ENCODE measurements at places on chromosomes 1 and 21. TPM values are rescaled to one million over a fixed set of nuclear protein-coding genes. Genes with fewer than 3 reads are reported as not detected.

Gene SIPA1L2
- total RNA-seq, result 38.3 TPM

Gene EVI5
- 43.7 TPM for total RNA-seq

Gene LAMB3
- total RNA-seq, result 83.3 TPM

Gene DBT
- total RNA-seq, result 15.7 TPM

Gene MYOG
- not detected for total RNA-seq

Gene NUP133
- total RNA-seq, result 33.8 TPM

Gene MCOLN3
- 14.0 TPM for total RNA-seq

DNA sequence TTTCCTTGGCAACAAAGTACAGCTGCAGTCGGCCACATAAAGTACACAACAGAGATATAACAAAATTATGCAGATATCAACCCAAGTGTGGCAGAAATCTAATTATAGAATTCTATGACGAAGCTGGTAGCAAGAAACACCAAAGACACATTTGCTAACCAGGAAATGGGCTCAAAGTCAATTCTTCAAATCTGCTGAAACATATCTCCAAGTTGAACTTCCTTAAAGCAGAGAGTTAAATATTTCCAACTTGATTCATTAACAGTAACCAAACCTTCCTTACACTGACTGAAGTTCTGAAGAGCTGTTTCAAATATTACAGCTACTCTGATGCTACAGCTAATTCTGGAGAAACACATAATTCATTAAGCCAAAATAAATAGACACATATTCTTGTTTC lies 67.6 kb upstream of the SDC3 start:
- DNase-seq, result no peak
- H3K4me3 ChIP-seq, result no peak overlapping the region
- H3K27me3 ChIP-seq, result no peaks in the 10 kb centered on the region
- peaks cover 15% of the 10 kb centered on the region for H3K4me1 ChIP-seq
- no peak overlapping the region for H3K27ac ChIP-seq

DNA sequence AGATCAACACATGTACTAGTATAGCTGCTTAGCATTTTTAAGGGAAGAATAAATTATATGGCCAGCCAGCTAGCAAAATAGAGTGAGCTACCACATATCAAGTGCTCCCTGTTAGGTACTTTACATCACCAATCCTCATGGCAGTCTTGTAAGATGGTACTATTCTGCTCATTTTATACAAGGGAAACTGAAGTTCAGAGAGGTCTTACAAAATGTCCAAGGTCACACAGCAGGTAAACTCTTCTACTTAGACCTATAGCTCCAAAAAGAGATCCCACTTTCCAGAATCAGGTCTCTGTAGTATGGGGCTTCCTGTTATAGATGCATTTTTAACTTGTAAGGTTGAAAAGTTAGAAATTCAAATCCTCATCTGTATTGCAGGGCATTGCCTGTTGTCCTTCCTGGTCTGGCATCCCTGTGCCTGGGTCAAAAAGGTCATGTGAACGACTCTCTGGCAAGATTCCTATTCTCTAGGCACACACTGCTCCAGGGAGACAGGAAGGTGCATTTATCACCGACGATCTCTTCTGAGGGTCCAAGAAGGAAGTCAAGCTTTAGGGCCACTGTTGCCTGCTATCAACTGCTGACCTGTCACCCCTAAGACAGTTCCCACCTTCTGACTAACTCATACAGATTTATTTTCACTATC lies 41.1 kb downstream of the TRIT1 start:
- no peak for DNase-seq
- peaks cover 23% of the 10 kb centered on the region for H3K4me1 ChIP-seq
- no peaks in the 10 kb centered on the region for H3K27me3 ChIP-seq
- H3K4me3 ChIP-seq, result no peak overlapping the region
- peaks cover 67% of the 10 kb centered on the region for H3K36me3 ChIP-seq
- no peak overlapping the region for H3K27ac ChIP-seq

- H3K27ac ChIP-seq, result no peak overlapping the region
- H3K4me1 ChIP-seq, result no peaks in the 10 kb centered on the region
- H3K27me3 ChIP-seq, result peaks cover 9% of the 10 kb centered on the region
- DNase-seq, result no peak
- no peak overlapping the region for H3K4me3 ChIP-seq
Observed at GRCh38 chr1:234120327-234120944, 216.0 kb downstream of the SLC35F3 start.

DNA sequence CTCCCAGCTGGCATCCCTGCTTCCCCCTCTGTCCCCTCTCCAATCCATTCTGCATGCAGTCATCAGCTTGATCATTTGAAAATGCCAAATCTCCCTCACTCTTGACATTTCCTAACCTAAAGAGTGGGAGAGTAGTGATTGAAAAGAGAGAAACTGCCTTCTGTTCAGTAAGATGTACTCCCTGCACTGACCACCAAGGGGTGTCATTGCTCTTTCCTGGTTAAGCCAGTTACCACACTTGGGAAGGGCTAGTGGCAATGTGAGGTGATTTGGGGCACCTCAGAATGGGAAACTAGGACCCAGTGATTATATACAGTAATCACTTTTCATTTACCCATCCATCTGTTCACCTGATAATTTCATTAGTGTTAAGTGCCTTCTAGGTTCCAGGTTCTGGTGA lies 6.9 kb upstream of the TMEM269 start:
- no peaks in the 10 kb centered on the region for H3K4me1 ChIP-seq
- DNase-seq, result no peak
- peaks cover 58% of the 10 kb centered on the region for H3K36me3 ChIP-seq
- H3K27me3 ChIP-seq, result no peaks in the 10 kb centered on the region

- no peak for DNase-seq
- peak overlapping the region; percentile 73 for H3K4me3 ChIP-seq
- peak overlapping the region; percentile 99 for H3K27ac ChIP-seq
- peaks cover 13% of the 10 kb centered on the region for H3K36me3 ChIP-seq
Observed at GRCh38 chr21:29025328-29025713, 853 bp downstream of the USP16 start.

DNA sequence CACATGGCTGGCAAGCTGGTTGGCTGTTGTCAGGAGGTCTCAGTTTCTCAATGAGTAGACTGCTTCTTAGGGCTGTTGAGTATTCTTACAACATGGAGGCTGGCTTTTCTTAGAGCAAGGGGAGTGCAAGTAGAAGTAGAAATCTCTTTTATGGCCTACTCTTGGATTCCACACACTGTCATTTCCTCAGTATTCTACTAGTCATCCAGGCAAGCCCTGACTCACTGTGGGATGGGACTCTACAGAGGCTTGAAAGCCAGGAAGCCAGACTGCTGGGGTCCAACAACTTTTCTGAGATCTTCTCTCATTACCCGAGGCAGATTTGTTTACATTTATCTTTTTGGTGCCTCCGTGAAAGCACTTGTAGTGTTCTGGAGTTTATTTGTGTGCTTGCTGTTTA lies 196.2 kb upstream of the APP start:
- H3K36me3 ChIP-seq, result no peaks in the 10 kb centered on the region
- DNase-seq, result no peak
- no peak overlapping the region for H3K27ac ChIP-seq
- no peaks in the 10 kb centered on the region for H3K27me3 ChIP-seq
- no peak overlapping the region for H3K4me3 ChIP-seq

GRCh38 chr1:23473037-23473800 lies 10.8 kb downstream of the ASAP3 start:
- no peak overlapping the region for H3K4me3 ChIP-seq
- DNase-seq, result no peak
- no peak overlapping the region for H3K27ac ChIP-seq

GRCh38 chr1:177480741-177481305 lies 310.1 kb downstream of the BRINP2 start:
- H3K4me1 ChIP-seq, result no peaks in the 10 kb centered on the region
- no peak overlapping the region for H3K27ac ChIP-seq
- DNase-seq, result no peak
- no peaks in the 10 kb centered on the region for H3K36me3 ChIP-seq
- no peak overlapping the region for H3K4me3 ChIP-seq
- no peaks in the 10 kb centered on the region for H3K27me3 ChIP-seq

- no peaks in the 10 kb centered on the region for H3K4me1 ChIP-seq
- H3K36me3 ChIP-seq, result no peaks in the 10 kb centered on the region
- no peak overlapping the region for H3K27ac ChIP-seq
- H3K27me3 ChIP-seq, result no peaks in the 10 kb centered on the region
- DNase-seq, result no peak
Observed at GRCh38 chr1:163540727-163541126, 219.0 kb downstream of the NUF2 start.

DNA sequence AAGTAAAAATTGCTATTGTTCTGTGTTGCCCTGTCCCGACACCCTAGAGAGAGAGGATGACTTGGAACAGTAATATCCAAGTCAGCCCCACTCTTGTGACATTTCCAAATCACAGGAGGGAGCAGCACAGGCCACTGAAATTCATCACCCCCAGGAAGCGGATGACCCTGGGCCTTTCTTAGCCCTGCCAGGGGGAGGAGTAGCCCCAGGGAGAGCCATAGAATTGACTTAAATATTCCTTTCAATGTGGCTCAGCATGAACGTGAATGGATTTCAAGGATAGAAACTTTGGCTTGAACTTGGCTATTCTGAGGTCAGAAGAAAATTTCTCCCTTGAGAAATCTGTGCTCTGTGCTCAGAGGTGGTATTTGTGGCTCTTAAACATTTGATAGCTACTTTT lies 80.6 kb downstream of the CENPF start:
- no peak overlapping the region for H3K27ac ChIP-seq
- no peaks in the 10 kb centered on the region for H3K4me1 ChIP-seq
- no peak overlapping the region for H3K4me3 ChIP-seq
- no peaks in the 10 kb centered on the region for H3K36me3 ChIP-seq
- H3K27me3 ChIP-seq, result peaks cover 4% of the 10 kb centered on the region

DNA sequence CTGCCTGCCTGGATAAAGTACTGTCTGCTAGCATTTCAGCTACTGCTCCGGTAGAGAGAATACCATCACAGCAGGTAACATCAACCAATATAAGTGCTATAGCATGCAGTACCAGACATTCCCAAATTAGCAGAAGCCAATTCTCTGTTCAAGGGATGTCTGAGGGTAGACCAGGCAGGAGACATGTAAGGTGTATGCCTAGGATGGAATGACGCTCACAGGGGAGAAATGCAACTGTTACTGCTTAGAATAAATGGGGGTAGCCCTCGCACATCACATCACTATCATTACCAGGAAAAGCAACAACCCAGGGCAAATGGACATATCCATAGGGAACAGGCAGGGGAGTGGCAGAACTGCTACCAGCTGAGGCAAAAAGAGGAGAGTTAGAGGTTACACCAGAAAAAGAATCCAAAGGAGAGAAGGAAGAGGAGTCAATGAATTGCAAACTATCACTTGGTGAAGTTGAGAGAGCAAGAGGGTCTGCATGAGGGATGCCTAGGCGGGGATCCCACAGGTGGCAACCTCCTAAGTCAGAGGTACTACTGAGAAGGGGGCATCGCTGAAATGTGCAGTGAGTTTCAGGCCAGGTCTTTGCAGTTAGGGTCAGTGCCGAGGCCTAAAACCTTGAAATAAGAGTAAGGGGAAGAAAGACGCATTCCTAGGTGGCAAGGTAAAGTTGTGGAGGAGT lies 1.1 kb downstream of the UBE2Q1 start:
- peaks cover 35% of the 10 kb centered on the region for H3K36me3 ChIP-seq
- DNase-seq, result no peak
- no peaks in the 10 kb centered on the region for H3K27me3 ChIP-seq
- H3K4me1 ChIP-seq, result peaks cover 25% of the 10 kb centered on the region
- H3K4me3 ChIP-seq, result peak overlapping the region; percentile 71

DNA sequence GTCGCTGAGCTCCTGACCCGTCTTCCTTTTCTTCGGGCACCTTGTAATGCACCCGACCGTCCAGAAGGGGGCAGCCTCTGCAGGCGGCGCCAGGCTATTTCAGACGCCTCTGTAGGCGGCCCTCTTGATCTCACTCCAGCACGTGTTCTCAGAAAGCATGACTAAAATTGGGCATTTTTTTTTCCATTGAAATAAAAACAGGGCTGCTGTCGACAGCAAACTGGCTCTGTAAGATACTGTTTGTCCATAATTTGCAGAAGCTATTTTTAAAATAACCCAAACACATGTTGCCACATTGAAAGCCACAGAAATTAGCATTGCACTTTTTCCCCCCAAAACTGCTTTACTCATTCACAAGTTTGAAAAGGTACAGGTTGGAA lies 78.0 kb downstream of the STUM start:
- peak; percentile 86 for DNase-seq
- no peaks in the 10 kb centered on the region for H3K36me3 ChIP-seq
- peak overlapping the region; percentile 22 for H3K4me3 ChIP-seq
- peaks cover 4% of the 10 kb centered on the region for H3K4me1 ChIP-seq
- H3K27ac ChIP-seq, result no peak overlapping the region

DNA sequence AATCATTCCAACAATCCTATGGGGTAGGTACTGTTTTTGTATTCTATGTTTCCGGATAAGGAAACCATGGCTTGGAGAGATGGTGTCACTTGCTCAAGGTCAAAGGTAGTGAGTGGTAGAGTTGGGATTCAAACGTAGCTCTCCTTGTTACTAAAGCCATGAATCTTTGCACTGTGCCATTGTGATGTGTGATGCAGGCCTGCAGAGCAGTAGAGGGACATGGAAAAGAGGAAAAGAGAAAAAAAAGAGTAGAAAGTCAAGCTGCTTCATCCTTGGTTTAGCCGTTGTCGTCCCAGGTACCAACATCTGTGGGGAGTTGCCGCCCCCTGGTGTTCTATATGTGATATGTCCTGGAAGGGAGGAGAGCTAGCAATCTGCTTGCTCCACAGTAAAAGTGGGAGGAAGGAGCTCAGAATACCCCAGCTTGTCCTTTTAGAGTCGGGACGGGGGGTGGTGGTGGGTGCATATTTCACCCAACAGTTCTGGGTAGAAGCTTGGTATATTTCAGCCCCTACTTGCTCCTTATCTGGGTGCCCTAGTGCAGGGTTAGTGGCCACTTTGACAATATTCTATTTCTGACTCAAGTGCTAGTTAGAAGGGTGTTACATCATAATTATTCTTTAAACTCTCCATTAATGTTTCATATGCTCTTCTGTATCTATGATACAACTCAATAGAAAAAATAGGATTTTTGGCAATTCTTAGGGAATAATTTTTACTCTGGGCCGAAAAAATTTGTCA lies 98.4 kb downstream of the EBNA1BP2 start:
- DNase-seq, result no peak
- no peaks in the 10 kb centered on the region for H3K36me3 ChIP-seq
- peaks cover 4% of the 10 kb centered on the region for H3K27me3 ChIP-seq
- no peak overlapping the region for H3K4me3 ChIP-seq
- peaks cover 3% of the 10 kb centered on the region for H3K4me1 ChIP-seq
- no peak overlapping the region for H3K27ac ChIP-seq

DNA sequence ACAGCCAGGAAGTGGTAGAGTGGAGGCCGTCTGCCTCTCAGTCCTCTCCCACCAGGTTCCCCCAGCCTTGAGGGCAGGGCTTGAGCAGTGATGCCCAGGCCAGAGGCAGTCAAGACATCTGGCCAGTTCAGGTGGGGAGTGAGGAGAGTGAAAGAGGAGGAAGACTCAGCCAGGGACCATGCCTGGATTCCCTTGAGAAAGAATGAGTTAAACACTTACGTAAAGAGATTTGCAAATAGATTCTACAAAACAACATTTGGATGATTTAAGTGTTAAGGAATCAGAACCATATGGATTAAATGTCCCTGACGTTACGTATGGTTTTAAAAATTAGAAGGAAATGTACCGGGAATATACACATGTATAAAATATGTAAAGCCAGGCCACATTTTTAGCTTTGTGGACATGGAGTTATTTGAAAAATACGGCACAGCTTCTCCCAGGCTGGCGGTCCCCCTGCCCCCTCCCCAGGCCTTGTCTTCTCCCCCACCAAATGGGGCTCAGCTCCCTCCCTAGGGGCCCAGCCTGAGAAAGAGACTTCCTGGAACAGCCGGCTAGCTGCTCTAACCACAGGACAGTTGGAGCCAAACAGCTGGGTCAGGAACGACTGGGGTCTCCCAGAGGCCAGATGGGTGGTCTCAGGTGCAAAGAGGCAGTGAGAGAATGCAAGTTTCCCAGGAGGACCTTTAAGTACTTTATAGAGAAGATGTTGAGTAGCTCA lies 188.3 kb upstream of the EDN2 start:
- H3K36me3 ChIP-seq, result no peaks in the 10 kb centered on the region
- DNase-seq, result peak; percentile 19
- H3K4me1 ChIP-seq, result peaks cover 3% of the 10 kb centered on the region
- no peak overlapping the region for H3K4me3 ChIP-seq

- no peaks in the 10 kb centered on the region for H3K4me1 ChIP-seq
- no peaks in the 10 kb centered on the region for H3K36me3 ChIP-seq
- no peak overlapping the region for H3K4me3 ChIP-seq
Observed at GRCh38 chr1:245577191-245578157, 422.7 kb downstream of the KIF26B start.
